ENCODE measurements at places on chromosomes 2 and 18. TPM values are rescaled to one million over a fixed set of nuclear protein-coding genes. Genes with fewer than 3 reads are reported as not detected.
A peak's percentile ranks its signal among the peaks of the same experiment; 100 is the strongest.

- DNase-seq: peak; percentile 35
These were observed 602 bp downstream of the SNX17 start for GRCh38 chr2:27370816-27371620.

GRCh38 chr2:2941205-2941604 lies 436.4 kb downstream of the EIPR1 start:
- DNase-seq: no peak

GRCh38 chr2:231951452-231952035 lies 10.0 kb upstream of the DIS3L2 start:
- DNase-seq: no peak

GRCh38 chr2:62504657-62505056 lies 1.3 kb downstream of the TMEM17 start:
- no peak for DNase-seq

DNA sequence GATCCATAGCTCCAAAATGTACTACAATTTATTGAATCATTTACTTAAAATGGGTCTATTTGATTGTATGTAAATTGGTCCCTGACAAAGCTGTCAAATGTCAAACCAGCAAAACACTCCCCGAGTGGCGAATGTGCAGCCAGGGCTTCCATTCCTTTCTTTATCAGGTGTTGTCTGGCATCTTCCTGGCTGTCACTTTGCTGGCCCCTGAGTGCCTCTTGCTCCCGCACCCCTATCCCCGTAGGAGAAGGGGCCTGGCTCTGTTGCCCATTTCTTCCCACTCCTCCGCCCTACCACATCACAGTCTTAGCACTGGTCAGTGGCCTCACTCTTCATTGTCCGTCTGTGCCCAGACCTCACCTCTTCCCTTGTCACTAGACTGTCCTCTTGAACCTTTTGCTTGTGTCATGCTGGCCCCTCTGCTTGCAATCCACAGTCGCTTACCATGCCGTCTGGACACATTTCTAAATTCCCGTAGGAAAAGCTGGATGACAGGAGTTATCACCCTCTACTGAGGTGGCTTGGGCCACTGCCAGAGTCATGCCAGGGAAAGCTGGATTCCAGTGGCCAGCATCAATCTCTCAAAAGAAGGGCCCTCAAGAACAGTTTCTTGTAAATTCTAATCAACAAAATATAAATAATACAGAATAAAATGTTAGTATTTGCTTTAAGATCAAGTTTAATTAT lies 15.4 kb downstream of the UBE2F start:
- no peak for DNase-seq

DNA sequence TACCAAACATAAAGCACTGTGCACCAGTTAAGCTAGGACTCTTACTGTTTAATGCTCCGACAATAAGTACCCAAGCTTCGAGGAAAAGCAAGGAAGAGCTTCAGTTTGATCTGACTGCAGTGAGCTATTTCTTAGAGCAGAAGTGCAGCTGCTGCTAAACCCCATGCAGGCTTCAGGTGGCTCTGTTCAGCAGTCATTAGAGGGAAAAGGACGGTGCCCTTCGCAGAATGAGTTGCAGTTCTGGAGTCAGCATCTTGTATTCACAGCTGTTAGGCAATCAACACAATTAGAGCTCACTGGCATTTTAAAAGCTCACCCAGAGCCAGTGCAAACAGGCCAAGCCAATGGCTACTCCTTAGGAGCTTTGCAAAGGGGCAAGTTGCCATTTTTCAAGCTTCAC lies 1.5 kb upstream of the CERKL start:
- DNase-seq: no peak

Gene IL1B
- 0.27 TPM for polyA plus RNA-seq

Gene IL36B
- polyA plus RNA-seq: not detected

Gene TEKT4
- polyA plus RNA-seq: not detected

Data from heart left ventricle (tissue), 16 donors.